ENCODE measurements at places on chromosomes 2 and 18.

DNA sequence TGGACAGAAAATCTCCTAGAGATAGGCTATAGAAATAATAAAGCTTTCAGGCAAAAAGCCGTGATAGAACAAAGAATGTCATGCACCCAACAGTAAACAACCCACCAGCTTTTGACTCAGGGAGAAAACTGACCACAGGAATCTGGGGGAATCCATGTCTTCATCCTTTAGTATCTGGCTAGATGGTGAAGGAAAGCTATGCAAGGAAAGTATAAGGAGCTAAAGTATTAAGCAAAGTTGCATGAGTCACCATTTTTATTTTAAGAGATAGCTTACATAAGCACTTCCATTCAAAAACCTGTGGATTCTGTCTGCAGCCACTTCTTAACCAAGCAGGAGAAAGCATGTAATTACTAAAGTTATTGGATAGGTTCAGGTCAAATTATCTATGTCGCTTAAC, 363.8 kb downstream of the LRP1B start:
- no peak for DNase-seq

GRCh38 chr18:32371384-32371783, 99.3 kb downstream of the GAREM1 start:
- DNase-seq, result no peak

DNA sequence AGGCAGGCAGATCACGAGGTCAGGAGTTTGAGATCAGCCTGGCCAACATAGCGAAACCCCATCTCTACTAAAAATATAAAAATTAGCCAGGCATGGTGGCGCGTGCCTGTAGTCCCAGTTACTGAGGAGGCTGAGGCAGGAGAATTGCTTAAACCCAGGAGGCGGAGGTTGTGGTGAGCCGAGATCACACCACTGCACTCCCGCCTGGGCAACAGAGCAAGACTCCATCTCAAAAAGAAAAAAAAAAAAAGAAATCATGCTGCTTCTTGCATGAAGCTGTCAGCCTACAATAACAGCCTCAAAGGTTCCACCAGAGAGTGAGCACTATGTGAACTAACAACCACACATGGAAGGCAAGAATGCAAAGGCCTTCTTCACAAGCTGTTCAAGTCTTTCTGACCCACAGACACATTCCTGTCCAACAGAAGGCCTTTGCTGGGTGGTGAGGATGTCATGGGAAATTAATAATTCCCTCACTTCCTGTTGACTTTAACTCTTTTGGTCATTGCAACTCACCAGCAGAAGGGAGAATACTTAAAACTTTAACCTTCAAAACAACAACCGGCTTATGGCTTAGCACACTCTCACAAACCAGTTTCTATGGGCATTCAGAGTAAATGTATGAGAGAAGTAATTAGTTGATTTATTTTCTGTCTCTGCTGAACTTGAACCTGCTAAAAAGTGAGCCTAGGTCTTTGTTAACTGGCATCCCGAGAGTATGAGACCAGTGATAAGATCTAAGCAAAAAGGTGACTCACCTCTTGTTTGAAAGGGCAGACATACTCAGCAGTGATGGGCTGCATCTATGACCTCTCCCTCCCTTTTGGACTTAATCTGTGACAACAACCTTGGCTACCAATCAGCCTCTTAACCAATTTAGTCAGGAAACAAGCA, 11.8 kb downstream of the PLEKHM3 start:
- no peak for DNase-seq

- no peak for DNase-seq
These were observed 104.4 kb upstream of the SLC8A1 start for GRCh38 chr2:40556293-40556692.

DNA sequence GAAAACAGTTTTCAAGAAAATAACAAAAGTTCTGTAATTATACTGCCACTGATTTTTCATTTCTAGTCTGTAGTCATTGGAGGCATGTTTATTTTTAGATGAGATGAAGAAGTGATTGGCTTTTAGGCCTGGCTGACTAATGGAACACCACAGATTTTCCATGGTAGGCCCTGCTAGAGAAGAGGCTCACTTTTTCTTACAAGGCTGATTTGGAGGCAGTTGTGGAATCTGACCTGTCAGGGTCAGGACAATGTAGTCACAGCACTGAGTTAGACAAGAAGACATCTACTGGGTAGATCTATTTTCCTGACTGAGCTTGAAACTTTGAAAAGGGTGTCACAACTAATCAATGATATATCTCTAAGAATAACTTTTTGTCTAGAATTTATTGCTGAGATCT, 43.9 kb downstream of the KDM3A start:
- no peak for DNase-seq

GRCh38 chr2:86143307-86143706, 37.3 kb downstream of the PTCD3 start:
- no peak for DNase-seq

DNA sequence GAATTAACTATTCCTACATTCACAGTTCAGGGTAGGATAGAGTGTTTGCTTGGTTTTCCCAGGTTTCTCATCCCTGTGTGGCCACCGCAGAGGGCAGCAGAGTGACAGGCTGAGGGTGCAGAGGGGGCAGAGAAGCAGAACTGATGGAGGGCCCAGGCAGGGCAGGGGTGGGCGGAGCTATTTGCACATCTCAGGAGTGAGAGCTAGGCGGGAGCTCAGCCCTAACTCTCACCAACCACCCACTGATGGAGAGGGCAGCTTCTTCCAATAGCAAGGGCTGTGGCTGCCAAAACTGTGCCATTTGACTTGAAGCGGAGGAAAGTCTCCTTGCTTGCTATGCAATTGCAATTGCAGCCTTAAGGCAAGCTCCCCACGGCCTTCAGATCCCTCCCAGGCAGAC, 12.0 kb upstream of the DARS1 start:
- peak; percentile 14 for DNase-seq

GRCh38 chr18:8895341-8895740, 190.0 kb downstream of the MTCL1 start:
- DNase-seq, result no peak

Data from stimulated activated CD4-positive, alpha-beta T cell treated with anti-CD3 and anti-CD28 coated beads, TNF-alpha, amount 100 ng/mL, for 24 hours (primary cell).